ENCODE measurements at places on chromosomes 11 and 22.

GRCh38 chr11:123183391-123184099 lies 11.5 kb downstream of the CLMP start:
- no peak for DNase-seq
- H3K36me3 ChIP-seq, result no peaks in the 10 kb centered on the region
- no peaks in the 10 kb centered on the region for H3K27me3 ChIP-seq
- H3K4me3 ChIP-seq, result no peak overlapping the region
- H3K27ac ChIP-seq, result no peak overlapping the region
- H3K4me1 ChIP-seq, result peaks cover 7% of the 10 kb centered on the region

DNA sequence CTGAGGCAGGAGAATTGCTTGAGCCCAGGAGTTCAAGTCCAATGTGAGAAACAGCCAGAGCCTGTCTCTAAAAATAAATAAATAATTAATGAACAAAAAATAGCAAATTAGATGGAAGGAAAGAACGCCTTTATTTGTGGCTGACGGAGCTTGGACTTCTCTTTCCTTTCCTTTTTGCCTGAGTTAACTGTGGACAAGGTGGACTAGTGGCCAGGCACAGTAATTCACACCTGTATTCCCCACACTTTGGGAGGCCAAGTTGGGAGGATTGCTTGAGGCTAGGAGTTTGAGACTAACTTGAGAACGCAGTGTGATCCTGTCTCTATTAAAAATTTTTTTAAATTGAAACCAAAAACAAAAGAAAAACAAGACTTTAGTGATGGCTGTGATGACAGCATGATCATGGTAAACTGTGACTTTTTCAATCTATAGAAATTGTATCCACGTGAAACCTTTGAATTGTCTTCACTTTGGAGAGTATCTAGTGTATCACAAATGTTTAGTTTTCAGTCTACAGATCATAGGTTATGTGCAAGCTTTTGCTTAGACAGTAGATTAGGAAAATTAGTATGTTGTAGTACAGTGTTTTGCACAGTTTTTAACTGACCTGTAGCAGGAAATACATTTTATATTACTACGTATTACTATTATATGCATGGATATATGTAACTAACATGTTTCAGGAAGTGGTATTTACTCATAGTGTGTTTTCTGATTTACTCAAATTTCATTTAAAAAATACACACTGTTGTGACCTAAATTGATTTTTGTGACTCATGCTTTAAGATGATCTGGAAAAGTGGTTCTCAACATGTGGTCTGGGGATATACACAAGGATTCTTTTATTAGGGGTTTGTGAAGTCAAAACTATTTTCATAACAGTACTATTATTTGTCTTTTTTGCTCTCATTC lies 42.1 kb downstream of the KDM2A start:
- peaks cover 3% of the 10 kb centered on the region for H3K36me3 ChIP-seq
- DNase-seq, result no peak
- H3K27ac ChIP-seq, result no peak overlapping the region
- no peaks in the 10 kb centered on the region for H3K27me3 ChIP-seq
- H3K4me3 ChIP-seq, result no peak overlapping the region

DNA sequence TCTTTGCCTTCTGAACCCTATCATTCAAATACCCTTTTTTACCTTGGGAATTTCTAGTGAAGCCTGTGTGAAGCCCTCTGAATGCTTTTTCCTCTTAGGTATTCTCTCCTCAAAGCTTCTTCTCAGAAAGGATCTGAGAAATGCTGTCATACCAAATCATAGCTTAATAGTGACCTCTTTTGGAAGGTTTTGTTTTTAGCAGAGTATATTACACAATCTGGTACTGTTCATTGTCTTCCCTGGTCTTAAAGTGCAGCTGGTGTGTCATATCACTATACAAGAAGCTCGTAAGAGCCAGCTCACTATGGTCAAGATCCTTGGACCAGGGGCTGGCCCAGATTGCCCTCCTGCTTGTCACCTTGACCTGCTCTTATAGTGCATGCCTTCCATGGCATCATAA lies 204.4 kb upstream of the ANO5 start:
- no peak for DNase-seq
- H3K36me3 ChIP-seq, result no peaks in the 10 kb centered on the region
- H3K27me3 ChIP-seq, result no peaks in the 10 kb centered on the region
- no peak overlapping the region for H3K4me3 ChIP-seq
- no peak overlapping the region for H3K27ac ChIP-seq

DNA sequence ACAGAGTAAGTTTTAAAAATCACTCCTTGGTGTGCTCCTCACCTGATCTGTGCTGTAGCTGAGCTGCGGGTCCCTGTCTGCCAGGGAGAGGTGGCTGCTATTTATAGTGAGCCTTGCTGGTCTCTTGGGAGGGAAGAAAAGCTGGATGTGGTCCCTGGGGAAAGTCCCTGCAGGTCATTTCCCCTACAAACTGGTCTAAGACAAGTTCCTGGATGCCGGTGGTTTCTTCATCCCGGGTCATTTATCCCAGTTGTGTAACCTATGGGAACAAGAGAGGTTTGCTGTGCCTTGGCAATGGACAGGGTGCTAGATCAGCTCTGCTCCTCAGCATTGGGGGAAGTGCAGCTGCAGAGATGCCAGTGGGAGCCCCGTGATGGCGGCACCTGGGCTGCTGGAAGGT lies at the start of gene SAA2:
Gene SAA2, minus strand, starts transcription at position 108 of the 400 bp plus-strand sequence. CDS start 657 bp downstream, outside the sequence.
- no peaks in the 10 kb centered on the region for H3K27me3 ChIP-seq
- H3K4me1 ChIP-seq, result no peaks in the 10 kb centered on the region
- DNase-seq, result no peak
- no peak within 1 kb of the TSS for H3K27ac ChIP-seq
- H3K36me3 ChIP-seq, result no peaks in the 10 kb centered on the region

DNA sequence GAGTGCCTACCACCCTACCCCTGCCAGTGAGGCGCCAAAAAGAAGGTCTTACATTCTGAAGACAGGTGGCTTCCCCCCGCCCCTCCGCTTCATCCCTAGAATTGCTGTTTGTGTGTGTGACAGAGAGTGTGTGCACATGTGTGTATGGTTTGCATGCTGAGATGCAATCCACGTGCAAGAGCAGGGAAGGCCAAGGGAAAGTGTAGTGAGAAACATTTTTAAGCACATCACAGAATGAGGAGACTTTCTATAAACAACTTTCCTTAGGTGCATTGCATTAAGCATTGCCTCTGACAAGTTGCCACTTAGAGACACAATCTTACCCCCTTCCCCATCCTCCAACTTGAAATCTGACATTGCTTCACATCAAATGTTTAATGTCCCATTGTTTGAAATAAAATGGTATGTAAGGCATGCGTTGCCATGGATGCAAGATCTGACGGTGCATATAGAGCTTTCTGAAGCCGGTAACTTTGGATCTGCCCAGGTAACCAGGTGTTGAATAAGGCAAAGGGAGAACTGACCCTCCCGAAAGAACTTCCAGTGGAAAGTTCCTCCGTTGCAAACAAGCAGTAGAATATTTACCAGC lies 21.4 kb downstream of the FJX1 start:
- no peak overlapping the region for H3K27ac ChIP-seq
- no peaks in the 10 kb centered on the region for H3K4me1 ChIP-seq
- no peaks in the 10 kb centered on the region for H3K36me3 ChIP-seq
- H3K27me3 ChIP-seq, result no peaks in the 10 kb centered on the region
- DNase-seq, result no peak

DNA sequence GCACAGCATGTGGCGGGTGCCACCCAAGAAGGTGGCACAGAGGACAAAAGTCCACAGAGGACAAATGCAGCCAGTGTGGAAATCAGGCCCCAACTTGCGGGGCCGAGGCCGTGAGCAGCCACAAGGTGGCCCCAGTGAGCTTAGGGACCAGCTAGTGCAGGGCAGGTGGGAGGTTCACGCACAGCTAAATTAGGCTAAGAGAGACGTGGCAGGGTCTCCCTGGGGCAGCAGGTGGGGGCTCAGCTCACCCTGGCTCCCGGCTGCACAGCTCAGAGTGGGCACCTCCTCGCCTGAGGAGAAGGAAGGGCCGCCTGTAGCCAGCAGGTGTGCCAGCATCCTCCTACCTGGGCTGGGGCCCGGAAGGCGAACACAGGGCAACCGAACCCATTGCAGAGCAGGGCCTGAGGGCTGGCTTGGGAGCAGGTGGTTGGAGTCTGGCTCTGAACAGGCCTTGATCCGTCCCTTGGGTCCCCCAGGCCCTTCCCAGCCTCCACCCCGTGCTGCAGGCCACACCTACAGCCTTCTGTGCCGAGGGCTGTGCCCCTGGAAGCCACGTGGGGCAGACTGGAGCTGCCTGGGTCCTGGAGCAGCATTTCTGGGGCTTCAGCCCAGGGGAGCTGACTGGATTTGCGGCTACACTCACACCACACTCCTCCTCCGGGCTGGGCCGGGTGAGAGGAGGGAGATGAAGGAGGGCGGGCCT lies 26.1 kb upstream of the CELSR1 start:
- peak overlapping the region; percentile 28 for H3K27ac ChIP-seq
- H3K36me3 ChIP-seq, result no peaks in the 10 kb centered on the region
- H3K4me3 ChIP-seq, result no peak overlapping the region
- DNase-seq, result no peak

GRCh38 chr11:70399681-70400112 lies 1.4 kb downstream of the CTTN start:
- peak; percentile 95 for DNase-seq
- H3K4me3 ChIP-seq, result peak overlapping the region; percentile 94
- H3K36me3 ChIP-seq, result no peaks in the 10 kb centered on the region

GRCh38 chr11:19458231-19458630 lies 217.5 kb upstream of the E2F8 start:
- H3K4me3 ChIP-seq, result no peak overlapping the region
- H3K27me3 ChIP-seq, result no peaks in the 10 kb centered on the region
- H3K4me1 ChIP-seq, result peaks cover 7% of the 10 kb centered on the region

GRCh38 chr11:1227551-1228100 lies 4.8 kb downstream of the MUC5B start:
- H3K4me1 ChIP-seq, result no peaks in the 10 kb centered on the region
- H3K4me3 ChIP-seq, result no peak overlapping the region
- H3K36me3 ChIP-seq, result no peaks in the 10 kb centered on the region
- no peak for DNase-seq
- no peak overlapping the region for H3K27ac ChIP-seq
- H3K27me3 ChIP-seq, result no peaks in the 10 kb centered on the region

DNA sequence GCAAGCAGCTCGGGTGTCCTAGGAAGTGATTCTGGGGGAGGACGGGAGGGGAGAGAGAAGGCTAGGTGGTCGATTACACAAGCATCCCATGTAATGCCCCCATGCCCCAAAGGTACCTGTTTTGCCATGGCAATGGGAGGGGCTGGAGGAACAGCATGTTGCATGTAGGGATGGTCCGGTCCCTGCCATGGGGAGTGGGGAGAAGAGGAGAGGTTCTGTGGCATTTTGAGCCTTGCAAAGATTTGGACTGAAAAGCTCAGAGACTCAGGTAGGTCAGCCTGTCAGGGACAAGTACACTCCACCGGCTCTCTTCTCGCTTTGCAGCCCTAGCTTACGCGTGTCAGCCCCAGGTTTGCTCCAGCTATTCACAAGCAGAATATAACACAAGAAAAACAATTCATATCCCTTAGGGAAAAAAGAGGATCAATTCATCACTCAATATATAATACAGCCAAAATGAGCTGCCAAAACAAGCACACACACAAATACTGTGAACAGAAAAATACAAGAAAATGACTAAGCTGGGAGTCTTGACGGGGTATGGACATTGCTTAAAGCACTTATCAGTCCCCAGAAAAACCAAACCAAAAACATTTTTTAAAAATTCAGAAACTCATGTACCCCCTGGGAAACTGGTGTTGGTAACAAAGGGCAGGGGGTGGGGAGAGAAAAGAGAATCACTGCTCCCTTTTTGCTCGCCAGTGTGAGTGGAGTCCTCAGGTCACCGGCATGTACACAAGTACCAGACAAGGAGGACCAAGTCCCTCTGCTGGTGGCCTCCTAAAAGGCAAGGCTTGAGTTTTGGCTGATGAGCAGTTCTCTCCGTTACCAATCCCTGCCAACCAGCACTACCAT lies 21.6 kb downstream of the APOL5 start:
- peaks cover under 1% of the 10 kb centered on the region for H3K4me1 ChIP-seq
- no peaks in the 10 kb centered on the region for H3K27me3 ChIP-seq
- H3K27ac ChIP-seq, result no peak overlapping the region
- no peaks in the 10 kb centered on the region for H3K36me3 ChIP-seq
- DNase-seq, result peak; percentile 64

- H3K27me3 ChIP-seq, result no peaks in the 10 kb centered on the region
- H3K27ac ChIP-seq, result no peak overlapping the region
- H3K4me3 ChIP-seq, result no peak overlapping the region
- no peaks in the 10 kb centered on the region for H3K4me1 ChIP-seq
- DNase-seq, result no peak
Observed at GRCh38 chr11:68912254-68912653, 8.6 kb downstream of the IGHMBP2 start.

Data from vagina (tissue), 2 donors.